Activated naive CD4-positive, alpha-beta T cell (primary cell): ENCODE measurements at places on chromosomes 5 and 9.

DNA sequence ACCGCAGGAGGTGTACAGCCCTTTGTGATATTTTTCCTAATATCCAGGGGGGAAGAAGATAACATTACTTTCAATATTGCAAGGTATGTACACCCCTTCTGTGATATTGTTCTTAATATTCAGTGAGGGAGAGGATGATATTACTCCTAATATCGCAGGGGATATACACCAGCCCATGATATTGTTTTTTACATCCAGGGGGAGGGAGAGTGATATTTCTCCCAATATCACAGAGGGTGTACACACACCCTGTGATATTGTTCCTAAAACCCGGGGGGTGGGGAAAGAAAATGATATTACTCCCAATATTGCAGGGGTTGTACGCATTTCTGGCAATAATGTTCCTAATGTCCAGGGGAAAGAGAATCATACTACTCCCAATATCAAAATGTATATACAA is 58.0 kb upstream of the SLC25A48 start:
- no peak for DNase-seq

GRCh38 chr5:29134418-29134817 is 2059.1 kb upstream of the CDH6 start:
- no peak for DNase-seq

DNA sequence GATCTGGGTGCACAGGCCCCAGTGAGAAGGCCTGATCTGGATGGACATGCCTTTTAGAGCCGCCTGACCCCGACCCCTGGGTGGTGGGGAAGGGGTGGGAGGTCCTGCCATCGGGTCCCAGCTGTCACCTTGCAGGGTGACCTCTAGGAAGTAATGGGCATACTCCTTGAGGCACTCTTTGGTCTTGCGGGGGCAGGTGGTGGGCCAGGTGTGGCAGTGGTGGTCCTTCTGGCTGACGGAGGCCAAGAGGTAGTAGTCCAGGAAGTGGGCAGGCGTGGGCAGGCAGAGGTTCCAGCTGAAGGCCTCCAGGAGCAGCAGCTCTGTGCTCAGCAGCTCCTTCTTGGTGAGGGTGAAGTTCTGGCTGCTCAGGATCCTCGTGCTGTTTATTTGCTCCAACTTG is 30.0 kb downstream of the FABP6 start:
- DNase-seq, result no peak

DNA sequence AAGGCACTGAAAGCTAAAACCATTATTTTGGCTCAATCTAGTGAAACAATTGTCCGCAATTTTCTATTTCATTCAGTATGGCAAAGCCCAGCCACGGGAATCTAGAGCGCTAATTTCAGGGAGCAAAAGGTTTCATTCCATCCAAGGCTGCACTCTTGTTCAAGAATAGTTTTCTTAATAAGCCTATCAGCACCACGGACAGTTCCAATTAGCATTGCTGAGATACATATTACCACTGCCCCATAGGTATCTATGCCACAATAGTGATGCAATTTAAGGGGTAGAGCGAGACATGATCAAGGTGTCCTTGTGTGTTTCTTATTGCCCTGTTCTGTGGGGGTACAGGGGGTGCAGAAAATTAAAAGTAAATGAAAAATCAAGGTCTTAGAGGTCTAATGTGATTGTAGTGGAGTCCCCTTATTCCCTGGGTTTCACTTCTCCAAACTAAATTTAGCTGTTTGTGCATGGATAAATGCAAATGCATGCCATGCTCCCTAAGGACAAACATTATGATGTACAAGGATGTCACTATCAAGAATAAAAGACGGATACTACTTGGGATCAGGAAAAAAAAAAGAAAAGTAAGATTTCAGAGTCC is 45.5 kb downstream of the SPOCK1 start:
- no peak for DNase-seq

GRCh38 chr9:95085861-95086563 is 231.5 kb downstream of the FANCC start:
- DNase-seq, result no peak

DNA sequence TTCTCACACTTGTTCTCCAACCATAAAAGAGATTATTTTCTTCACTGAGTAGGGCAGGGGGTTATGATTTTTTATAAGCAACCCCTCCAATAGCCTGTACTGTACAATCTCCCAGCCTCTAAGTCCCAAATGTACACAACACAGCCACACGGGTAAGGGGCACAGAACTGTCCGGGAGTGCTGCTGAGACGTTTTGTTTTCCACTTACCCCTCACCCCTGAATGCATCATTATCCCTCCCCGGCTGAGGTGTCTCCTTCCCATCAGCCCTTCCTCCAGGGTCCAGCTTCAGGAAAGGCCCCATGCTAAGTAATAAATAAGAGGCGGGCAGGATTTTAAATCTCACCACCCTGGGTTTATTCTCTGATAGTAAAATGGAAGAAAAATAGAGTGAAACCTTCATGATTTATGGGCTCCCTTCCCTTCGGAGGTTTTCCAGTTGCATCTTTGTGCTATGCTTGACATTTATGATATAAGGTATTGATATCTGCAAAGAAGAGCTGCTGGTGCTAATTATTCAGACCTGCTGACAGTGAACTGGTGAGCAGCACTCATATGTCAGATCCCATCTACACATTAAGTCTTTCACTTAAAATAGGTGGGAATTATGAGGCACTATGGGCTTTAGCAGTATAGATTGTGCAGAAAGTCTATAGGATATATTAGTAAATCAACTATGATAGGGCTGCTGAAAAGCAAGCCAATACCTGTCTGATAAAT is 67.2 kb upstream of the MEGF10 start:
- DNase-seq, result no peak

DNA sequence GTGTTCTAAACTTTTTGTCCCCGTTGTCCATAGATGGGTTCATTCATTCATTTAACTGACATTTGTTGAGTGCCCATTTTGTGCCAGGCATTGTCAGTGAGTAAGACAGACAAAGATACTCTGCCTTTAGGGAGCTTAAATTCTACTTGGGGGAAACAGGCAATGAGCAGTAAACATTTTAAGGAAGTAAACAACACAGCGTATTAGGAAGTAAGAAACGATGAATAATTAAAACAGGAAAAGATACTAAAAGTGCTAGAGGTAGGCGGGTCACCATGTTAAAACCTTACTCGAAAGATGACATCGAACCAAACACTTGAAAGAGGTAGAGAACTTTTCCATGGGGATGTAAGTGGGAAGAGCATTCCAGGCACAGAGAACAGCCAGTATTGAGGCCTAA is 5.5 kb upstream of the MAML1 start:
- DNase-seq, result no peak

- no peak for DNase-seq
Measured at GRCh38 chr5:66139318-66139712, 4.8 kb upstream of the SREK1 start.

DNA sequence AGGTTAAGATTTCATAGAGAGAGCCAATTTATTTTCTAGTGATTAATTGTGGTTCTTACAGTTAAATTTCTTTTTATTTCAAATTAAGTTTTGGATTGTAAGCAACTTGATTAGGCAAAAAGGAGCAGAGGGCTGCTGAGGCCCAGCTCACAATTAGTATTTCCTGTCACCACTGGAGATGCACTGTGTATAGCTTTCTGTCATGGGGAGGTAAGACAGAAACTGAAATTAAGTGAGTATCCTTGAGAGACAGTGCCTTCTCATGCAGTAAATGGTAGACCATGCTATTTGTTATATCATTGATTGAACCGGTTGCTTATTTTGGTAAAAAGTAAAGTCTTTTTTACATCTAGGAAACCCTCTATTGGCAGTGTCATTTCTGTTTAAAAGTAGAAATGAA is 190.7 kb downstream of the CCDC171 start:
- DNase-seq, result no peak

GRCh38 chr9:77997611-77998284 is 33.9 kb downstream of the GNAQ start:
- no peak for DNase-seq

- DNase-seq, result no peak
Measured at GRCh38 chr9:108254236-108254635, 601.5 kb downstream of the ACTL7B start.

DNA sequence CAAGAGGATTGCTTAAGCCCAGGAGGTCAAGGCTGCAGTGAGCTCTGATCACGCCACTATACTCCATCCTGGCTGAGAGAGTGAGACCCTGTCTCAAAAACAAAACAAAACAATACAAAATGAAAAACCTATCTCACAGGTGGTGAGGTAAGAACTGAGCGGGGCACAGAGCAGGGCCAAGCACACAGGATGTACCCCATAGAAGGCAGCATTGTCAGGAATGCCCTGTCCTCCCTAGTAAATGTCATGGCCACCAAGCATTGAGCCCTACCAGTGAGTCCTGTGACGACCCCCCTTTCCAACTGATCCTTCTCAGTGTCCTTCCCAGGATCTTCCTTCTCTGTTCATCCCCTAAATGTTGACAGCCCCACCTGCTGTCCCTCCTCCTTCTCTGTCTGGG is 44.6 kb upstream of the ALDH1B1 start:
- DNase-seq, result no peak

GRCh38 chr5:135707302-135707701 is 127.2 kb upstream of the SLC25A48 start:
- no peak for DNase-seq

DNA sequence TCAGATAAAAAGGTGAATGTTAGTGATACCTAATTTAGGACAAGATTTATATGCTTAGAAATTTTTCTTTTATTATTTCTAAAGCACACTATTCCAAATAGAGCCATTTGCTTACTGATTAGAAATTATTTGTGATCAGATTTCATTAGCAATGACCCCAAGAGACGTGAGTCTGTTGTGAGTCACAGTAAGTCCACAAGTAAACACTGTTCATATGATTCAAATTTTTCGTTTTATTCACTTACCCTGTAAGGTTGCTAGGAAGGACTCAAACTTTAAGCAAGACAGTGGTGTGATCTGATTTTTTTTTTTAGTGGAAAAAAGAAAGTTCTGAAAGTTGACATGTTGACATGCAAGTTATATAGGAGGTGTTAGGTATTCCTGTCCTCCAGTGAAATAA is 1.2 kb downstream of the CARD6 start:
- DNase-seq, result no peak

GRCh38 chr5:65984098-65984885 is 57.9 kb downstream of the ERBIN start:
- DNase-seq, result no peak

DNA sequence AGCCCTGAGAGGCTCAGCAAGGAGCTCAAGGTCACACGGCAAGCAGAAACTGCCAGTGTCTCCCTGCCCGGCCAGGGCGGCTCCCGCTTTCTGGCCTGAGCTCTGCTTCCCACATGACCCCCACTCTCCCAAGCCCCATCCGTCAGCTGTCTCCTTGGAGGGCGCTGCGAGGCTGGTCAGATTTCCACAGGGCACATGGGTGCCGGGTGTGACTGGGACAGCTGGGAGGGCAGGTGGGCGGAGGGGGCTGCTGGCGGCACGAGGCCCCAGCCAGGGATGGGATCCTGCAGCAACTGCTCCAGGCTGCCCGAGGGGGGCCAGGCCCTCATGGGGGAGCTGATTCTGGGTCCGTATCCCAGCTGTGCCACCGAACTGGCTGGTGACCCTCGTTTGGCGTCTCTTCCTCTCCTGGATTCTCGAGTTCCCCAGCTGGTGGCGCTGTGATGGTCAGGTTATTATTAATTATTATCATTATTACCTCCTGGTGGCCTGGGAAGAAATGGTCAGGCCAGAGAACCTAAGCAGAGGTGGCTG is 12.9 kb upstream of the WDR38 start:
- no peak for DNase-seq

- no peak for DNase-seq
Measured at GRCh38 chr5:65832152-65832551, 94.2 kb upstream of the ERBIN start.

- DNase-seq, result no peak
Measured at GRCh38 chr5:26121338-26121737, 917.0 kb downstream of the CDH9 start.

GRCh38 chr5:116361171-116361967 is 213.3 kb downstream of the SEMA6A start:
- no peak for DNase-seq

DNA sequence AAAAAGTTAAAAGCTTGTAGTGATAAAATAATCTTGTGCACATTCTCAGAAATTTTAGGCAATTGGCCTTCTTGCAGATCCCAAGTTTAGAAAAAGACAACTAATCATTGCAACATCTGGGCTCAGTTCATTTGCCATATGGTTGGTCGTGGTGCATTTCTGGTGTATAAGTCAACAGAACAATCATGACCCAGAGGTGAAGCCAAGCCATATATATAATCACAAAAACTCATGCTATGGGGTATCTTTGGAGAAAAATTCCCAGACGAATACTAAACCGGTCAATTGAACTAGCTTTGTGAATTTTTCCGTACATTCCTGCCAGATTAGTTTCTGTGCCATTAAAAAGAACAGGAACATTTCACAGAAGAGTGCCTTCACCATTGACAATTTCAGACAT is 50.3 kb downstream of the FYB1 start:
- no peak for DNase-seq

DNA sequence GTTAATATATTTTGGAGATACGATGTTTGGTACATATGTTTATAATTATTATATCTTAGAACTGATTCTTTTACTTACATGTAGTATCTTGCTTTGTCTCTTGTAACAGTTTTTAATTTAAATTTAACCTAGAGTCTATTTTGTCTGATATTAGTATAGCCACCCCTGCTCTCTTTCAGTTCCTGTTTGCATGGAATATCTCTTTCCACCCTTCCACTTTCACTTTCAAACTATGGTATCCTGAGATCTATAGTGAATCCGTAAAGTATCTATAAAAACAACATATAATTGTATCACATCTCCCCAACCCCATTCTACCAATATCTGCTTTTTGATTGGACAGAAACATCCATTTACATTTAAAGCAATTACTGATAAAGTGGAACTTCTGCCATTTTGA is 7.2 kb downstream of the IRGM start:
- no peak for DNase-seq

GRCh38 chr9:14165376-14166035 is 148.4 kb downstream of the NFIB start:
- no peak for DNase-seq

- DNase-seq, result no peak
Measured at GRCh38 chr5:121038438-121038837, 574.3 kb downstream of the PRR16 start.

- no peak for DNase-seq
Measured at GRCh38 chr9:72590824-72591223, 69.4 kb downstream of the TMC1 start.

DNA sequence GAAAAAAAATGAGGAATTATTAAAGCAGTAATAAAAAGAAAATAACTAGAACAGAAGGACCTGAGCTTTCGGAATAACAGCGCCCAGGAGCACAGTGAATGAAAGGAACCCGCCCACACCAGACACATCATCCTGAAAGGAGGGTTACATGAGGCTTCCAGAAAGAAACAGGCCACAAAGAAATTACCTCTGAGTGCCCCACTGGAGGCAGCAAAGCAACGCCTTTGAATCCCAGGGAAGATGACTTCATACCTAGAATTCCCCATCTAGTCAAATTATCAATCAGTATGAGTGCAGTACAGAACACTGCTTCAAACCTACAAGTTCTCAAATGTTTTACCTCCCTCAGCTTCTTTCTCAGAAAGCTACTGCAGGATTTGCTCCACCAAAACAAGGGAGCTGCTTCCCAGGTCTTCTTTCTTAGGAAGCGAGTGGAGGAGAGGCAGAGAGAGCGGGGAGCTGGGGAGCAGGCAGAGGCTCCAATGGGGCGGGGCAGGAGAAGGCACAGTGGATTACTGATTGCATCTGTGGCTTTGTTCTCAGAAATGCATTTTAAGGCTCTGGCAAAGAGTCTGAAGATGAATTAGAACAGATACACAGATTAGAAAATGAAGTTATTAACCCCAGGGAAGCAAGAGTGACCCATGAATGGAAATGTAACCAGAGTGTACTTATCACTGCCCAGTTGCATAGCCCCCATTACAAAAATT is 87.1 kb downstream of the SEMA4D start:
- no peak for DNase-seq
